ENCODE measurements at places on chromosomes 1 and 21.

DNA sequence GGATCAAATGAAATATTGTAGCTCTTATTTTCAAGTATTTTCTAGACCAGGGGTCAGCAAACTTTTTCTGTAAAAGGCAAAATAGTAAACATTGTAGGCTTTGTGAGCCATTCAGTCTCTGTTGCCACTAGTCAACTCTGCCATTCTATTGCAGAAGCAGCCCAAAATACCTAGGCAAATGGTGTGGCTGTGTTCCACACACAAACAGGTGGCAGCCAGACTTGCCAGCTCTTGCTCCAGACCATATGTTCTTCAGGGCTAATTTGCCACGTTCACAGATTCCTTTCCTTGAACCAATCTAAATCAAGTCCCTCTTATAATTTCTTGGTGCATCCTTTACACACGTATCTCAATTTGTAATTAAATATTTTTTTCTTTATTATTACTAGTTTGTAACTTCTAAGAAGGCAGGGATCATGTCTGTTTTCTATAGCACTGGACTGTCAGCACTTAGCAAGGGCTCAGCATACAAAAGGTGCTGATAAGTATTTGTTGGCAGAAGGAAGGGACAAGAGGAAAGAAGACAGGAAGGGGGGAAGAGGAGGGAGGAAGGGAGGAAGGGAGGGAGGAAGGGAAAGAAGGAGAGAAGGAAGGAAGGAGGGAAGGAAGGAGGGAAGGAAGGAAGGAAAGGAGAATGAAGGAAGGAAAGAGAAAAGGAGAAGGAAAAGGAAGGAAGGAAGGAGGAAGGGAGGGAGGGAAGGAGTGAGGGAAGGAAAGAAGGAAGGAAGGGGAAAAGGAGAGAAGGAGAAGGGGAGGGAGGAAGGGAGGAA is 106.5 kb upstream of the EDEM3 start:
- DNase-seq, result no peak

DNA sequence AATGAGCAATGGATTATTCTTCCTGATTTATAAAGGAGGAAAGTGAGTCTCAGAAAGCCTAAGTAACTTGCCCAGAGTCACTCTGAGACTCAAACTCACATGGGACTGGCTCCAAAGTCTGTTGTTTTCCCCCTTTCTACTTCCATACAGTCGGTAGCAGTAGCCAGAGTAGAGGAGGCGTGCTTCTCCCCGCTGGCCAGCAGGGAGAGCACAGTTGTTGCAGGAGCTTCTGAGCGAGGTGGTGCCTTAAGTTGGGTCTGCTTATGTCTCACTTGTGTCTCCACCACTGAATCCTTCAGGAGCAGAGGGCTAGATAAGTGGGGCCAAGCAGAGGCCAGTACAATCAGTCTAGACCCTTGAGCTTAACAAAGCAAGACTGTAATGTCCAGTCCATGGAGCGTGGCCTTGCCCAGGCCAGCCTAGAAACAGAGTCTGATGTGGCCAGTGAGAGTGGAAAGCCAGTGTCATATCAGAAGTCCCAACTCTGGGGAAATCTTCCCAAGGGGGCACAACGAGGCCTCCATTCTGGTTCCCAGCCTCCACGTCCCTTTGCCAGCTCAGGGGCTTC is 181.9 kb downstream of the ZSCAN20 start:
- no peak for DNase-seq

- no peak for DNase-seq
Observed at GRCh38 chr21:39340687-39341086, 8.2 kb downstream of the HMGN1 start.

- no peak for DNase-seq
Observed at GRCh38 chr1:22321917-22322316, 129.7 kb upstream of the ZBTB40 start.

- no peak for DNase-seq
Observed at GRCh38 chr1:66757722-66758240, 5.5 kb downstream of the DYNLT5 start.

- DNase-seq, result no peak
Observed at GRCh38 chr21:26495283-26495849, 77.7 kb downstream of the CYYR1 start.

DNA sequence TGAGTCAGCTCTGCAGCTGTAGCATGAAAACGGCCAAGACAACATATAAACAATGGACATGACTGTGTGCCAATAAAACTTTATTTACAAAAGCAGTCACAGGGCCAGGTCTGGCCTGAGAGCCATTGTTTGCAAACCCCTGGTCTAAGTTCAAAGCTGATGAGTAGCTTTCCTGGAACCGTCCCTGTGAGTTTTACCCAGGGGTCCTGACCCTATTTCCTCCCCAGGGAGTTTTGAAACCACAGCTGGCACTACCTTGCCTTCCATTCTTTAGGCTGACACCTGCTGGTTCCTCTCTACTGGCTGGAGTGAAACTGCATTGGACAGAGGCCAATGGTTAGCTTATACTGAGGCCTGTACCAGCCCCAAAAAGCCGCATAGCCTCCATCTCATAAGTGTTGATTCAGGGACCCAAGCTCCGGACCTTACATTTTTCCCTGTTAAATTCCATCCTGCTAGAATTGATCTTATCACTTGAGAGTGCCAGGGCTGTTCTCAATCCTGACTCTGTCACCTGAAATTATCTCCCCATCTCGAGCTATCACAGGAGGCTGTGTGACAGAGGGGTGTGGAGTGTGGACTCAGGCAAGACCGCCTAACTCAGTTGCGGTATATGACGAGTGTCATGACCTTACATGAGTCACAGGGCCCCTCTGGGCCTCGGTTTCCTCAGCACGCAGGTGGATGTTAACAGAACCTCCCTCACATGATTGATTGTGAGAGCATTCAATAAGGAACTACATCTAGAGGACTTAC is 343.6 kb downstream of the NPHP4 start:
- DNase-seq, result no peak

DNA sequence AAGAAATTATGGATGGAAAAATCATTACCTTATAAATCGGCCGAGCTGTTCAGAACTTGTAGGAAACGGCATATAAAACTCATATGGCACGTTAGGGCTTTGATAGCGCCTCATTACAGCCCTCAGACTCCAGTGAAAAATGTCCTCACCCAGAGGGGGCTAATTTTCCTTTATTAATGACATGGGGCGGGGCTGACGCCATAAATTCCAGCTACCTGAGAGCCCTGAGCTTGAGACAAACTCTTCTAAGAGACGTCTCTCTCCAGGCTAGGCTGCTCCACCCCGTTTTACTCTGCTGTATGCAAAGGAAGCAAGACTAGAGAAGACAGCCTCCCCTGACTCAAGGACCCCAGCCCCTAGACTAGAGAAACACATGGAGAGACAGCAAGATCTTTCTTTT is 149.4 kb downstream of the TRABD2B start:
- DNase-seq, result no peak

DNA sequence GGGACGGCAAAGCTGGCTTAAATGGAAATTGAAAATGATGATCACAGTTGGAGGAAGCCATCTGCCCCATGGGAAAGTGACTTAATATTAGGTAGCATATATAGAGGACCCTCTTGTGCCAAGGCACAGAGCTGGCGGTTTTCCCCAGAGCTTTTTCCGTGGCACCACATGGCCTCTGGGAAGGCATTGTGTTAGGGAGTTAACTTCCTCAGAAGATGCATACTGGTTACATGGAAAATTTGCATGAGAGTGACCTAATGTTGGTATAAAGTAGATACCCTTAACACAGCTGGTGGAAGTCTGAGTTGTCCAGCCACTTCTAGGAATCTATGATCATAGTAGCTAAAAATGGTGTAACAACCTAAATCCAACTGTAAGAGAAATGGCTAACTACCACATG is 27.3 kb downstream of the CAP1 start:
- no peak for DNase-seq

DNA sequence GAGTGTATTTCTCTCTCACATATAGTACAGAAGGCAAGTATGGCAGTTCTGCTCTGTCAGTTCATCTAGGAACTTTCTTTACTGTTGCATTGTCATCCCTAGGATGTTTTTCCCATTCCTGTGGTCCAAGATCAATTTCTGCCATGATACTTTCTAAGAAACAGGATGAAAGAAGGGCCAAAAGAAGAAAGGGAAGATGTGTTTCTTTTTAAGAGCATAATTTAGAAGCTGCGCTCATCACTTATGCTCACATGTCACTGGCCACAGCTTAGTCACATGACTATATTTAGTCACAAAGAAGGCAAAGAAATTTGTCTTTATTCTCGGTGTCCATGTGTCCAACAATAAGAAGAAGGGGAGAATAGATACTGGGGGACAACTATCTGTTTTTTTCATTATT is 7.0 kb upstream of the MAST2 start:
- no peak for DNase-seq

DNA sequence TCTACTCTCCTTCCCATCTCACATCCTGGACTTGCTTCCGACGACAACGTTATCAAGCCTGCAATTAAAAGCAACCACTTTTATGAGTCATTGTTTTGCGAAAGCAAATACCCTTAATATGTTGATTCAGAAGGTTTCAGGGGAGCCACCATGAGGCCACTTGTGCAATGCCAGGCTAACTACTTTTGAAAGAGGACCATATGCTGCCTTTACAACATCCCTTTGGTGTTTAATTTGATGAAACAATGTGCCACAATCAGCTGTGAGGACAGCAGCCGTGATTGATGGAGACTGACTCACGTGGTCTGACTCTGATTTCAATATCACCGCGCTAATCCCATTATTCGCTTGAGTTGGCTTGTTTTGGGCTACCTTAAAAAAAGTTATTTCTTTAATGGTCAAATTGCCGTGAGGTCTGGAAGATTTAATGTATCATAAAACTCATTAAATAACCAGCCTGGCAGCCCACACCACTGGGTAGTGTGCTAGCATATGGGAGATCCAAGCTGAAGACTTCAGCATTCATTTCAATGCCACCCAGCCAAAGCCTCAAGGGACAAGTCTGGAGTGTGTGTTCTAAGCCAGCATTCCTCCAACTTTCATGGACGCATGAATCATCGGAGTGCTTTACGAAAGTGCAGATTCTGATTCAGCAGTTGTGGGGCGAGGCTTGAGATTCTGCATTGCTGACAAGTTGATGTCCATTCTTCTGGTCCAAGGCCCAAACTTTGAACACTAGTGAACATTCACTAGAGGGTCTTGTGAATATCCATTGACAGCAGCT is 73.3 kb upstream of the PAXBP1 start:
- no peak for DNase-seq

- no peak for DNase-seq
Observed at GRCh38 chr1:17948594-17948993, 159.0 kb upstream of the IGSF21 start.

DNA sequence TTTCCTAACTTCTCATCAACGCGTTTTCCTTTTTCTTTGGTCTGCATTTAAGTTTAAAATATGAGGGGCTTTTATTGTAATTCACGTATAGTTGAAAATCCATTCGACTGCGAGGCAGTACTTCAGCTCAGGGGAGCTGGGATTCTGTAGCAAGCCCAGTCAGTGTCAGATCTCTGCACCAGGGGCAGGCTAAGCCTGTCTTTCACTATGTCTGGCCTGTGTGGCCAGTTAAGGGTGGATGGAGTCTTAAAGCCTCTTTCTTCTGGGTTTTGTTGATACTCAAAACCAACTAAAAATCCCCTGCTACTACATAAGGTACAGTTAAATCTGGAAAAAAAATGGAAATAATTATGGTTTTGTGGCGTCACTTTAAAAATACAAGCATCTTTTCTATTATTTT is 124.7 kb downstream of the TYW3 start:
- no peak for DNase-seq

DNA sequence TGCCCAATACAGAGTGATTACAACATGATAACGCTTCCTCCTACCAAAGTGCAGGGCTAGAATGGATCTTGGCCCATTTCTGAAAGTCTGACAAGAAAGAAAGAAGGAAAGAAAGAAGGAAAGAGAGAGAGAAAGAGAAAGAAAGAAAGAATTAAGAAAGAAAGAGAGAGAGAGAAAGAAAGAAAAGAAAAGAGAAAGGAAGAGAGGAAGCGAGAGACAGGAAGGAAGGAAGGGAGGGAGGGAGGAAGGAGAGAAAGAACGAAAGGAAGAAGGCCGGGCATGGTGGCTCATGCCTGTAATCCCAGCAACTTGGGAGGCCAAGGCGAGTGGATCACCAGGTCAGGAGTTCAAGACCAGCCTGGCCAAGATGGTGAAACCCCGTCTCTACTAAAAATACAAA is 44.1 kb upstream of the PPM1J start:
- DNase-seq, result no peak

DNA sequence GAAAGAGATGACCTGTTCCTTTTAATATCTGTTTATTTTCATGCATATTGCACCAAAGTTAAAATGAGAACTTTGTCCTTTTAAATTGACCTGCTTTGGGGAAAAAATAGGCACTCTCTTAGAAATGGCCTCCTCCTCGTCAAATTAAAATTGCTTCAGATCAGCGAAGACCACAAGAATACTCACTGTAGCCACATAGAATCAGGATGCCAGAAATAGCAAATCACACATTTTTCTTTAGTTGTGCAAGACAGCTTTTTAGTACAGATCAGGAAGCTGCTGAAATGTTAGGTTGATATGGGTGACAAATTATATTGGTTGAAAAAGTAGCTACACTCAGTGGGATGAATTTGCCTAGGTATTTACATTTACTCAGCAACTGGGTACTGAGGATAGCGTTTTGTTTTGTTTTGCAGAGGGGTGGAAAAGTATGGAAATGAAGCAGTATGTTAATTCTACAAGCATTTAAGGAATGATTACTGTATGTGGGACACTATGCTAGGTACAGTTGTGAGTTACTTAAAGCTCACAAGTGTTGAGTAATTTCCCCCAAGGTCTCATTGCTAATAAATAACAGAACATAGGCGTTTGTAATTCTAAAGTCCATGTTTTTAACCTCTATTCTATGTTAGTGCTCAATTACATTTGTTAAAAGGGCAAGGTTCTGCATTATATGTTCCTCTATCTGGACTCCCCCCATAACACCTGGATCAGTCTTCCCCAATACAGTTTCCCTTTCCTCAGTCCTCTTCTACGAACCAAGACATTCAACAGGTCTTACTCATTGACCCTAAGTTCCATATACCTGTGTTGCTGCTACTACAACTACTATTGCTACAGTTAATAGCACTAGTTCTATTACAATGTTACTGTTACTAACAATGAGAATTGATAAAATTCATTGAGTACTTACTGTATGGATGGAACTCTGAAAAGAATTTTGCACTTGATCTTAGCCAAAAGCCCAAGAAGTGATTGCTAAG is 99.4 kb upstream of the S1PR1 start:
- no peak for DNase-seq

DNA sequence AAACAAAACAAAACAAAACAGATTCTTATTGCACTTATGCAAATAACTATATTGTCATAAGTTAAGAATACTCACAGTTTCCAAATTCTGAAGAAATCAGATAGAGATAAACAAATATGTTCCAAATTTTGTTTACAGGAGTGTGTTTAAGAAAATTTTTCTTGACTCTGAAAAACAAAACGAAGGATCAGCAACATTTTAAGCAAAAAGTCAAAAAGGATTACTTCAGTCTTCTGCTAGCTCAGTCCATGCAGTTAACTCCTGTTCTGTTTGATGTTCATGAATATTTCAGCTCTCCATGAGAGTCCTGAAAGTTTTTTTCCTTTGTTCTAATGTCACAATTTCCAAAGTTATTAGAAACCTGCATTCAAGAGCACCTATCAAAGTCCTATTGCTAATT is 33.2 kb upstream of the KLF18 start:
- DNase-seq, result no peak

DNA sequence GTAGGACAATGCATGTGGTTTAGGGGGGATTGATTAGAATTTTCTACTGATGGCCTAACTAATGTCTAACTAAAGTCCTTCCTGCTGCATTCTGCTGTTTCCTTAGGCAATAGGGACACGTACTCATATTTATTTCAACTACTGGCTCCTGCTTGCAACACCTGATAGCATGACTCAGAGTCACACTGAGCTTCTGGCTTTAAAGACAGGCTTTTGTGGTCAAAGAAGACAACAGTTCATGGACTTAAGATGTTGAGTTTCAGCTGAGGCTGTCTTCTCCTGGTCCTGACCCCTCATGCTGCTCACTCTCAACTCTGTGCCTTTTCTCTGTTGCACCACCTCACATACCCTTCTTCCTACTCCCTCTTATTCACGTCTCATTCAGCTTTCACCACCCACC is 29.1 kb upstream of the TRABD2B start:
- no peak for DNase-seq
